ENCODE measurements at places on chromosomes 2 and 18. TPM values are rescaled to one million over a fixed set of nuclear protein-coding genes. Genes with fewer than 3 reads are reported as not detected.

The NRP2 gene
- total RNA-seq = 32.0 TPM

The ADCYAP1 gene
- total RNA-seq = 0.03 TPM

- no peak for DNase-seq
- H3K27me3 ChIP-seq = no peaks in the 10 kb centered on the region
- H3K36me3 ChIP-seq = no peaks in the 10 kb centered on the region
- H3K27ac ChIP-seq = no peak overlapping the region
These were observed 761.3 kb downstream of the TSN start for GRCh38 chr2:122516775-122517174.

DNA sequence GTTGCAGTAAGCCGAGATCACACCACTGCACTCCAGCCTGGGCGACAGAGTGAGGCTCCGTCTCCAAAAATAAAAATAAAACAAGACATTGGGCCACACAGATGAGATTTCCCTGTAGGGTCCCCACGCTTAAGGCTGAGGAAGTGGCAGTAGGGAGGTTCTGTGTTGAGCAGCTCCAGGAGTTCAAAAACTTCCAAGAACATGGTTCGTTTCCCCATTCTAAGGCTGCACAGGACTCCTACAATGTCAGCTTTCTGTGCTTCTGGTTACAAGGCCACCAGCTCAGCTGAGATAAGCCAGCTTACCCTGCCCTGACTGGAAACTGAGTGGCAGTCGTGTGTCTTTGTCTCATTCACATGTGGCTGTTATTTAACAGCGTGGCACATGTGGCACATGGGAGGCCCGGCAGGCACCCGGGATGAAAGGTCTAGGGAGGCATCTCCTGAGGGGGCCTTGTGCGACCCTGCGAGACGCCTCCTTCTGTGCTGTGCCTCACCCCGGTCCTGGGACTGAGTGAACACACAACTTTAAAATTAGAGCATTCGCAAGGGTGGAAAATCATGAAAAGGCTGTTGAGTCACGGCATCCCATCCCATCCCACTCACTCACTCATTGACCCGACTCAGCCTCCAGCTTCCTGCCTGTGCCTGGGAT, 7.7 kb downstream of the ITGB1BP1 start:
- H3K4me3 ChIP-seq = no peak overlapping the region
- DNase-seq = no peak
- H3K36me3 ChIP-seq = no peaks in the 10 kb centered on the region
- no peak overlapping the region for H3K27ac ChIP-seq
- no peaks in the 10 kb centered on the region for H3K27me3 ChIP-seq
- no peaks in the 10 kb centered on the region for H3K4me1 ChIP-seq

GRCh38 chr18:67672155-67672554, 155.6 kb upstream of the DSEL start:
- H3K27ac ChIP-seq = no peak overlapping the region
- no peaks in the 10 kb centered on the region for H3K36me3 ChIP-seq
- no peak for DNase-seq
- H3K4me1 ChIP-seq = no peaks in the 10 kb centered on the region

DNA sequence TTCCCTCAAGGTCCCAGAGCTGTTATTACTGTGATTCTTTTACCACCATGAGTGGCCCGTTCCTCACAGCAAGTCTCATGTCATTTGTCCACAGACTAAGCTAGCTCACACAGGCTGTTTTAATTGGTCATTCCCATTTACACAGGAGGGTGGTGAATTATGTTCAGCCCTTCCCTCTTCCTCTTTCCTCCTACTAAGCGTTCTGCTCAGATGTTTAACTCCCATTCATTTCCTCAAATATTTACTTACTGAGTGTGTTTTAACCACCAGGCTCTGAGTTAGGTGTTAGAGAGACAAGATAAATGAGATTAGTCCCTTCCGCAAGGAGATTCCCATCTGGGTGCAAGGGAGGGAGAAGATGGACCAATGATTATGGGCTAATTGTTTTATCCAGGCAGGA, 403.6 kb upstream of the ACVR2A start:
- peak overlapping the region; percentile 53 for H3K27ac ChIP-seq
- DNase-seq = no peak

- H3K36me3 ChIP-seq = no peaks in the 10 kb centered on the region
- H3K27ac ChIP-seq = no peak overlapping the region
- DNase-seq = no peak
- no peak overlapping the region for H3K4me3 ChIP-seq
- H3K27me3 ChIP-seq = peaks cover 26% of the 10 kb centered on the region
These were observed 95.4 kb downstream of the CTAGE1 start for GRCh38 chr18:22322243-22322691.

GRCh38 chr18:3330622-3331021, 68.7 kb downstream of the MYL12B start:
- H3K27ac ChIP-seq = no peak overlapping the region
- no peaks in the 10 kb centered on the region for H3K27me3 ChIP-seq

DNA sequence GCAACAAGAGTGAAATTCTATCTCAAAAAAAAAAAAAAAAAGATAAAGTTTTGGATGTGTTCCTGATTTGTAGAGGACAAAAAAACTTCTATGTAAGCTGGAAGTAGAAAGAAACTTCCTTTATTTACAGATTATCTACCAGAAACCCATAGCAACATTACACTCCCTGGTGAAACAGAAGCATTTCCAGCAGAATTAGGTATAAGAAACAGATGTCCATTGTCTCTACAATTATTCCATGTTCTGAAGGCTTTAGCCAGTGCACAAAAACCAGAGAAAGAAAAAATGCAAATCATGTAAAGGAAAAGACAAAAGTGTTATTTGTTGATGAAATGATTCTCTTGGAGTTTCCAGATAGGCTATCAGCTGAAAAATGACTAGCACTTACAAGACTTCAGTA, 4.9 kb downstream of the TUBB6 start:
- peaks cover 14% of the 10 kb centered on the region for H3K27me3 ChIP-seq
- H3K4me3 ChIP-seq = no peak overlapping the region
- H3K4me1 ChIP-seq = no peaks in the 10 kb centered on the region
- H3K27ac ChIP-seq = no peak overlapping the region
- H3K36me3 ChIP-seq = peaks cover 25% of the 10 kb centered on the region
- DNase-seq = no peak
